ENCODE measurements at places on chromosomes 2 and 18.

GRCh38 chr2:109614715-109615636, 812 bp downstream of the SOWAHC start:
- peak; percentile 59 for DNase-seq

DNA sequence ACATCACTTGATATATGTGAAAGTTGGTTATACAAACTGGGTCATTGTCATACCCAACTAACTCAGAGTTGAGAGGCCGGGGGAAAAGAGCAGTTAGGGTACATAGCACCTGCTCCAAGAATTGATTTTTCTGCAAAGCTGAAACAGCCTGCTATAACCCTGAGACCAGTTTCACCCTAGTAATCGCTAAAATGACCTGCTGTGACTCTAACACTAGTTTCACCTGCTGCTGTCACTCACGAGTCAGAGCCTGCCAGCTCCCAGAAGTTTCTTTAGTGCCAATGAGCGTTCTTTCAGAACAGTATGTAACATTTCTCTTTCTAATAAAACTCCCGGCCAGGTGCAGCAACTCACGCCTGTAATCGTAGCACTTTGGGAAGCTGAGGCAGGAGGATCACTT, 28.0 kb downstream of the SRSF7 start:
- no peak for DNase-seq

- DNase-seq = peak; percentile 48
Observed at GRCh38 chr2:19669559-19669958, 232.2 kb downstream of the TTC32 start.

DNA sequence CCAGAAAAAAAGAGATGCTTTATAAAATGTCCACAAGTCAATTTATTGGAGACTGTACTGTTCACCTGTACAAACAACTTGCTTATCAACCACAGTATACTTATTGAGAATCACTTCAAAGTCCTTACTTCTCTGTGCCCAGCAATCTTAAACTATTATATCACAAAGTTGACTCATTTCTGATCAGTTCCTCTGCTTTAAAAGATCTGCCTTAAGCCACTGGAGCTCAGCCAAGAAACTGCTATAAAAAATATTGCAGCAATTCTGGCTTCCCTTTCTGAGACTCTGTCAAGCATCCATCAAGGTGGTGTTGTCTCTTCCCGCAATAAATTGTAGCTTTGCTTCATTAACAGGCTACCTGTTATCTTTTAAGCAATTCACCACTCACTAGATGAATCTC, 375.2 kb upstream of the SPHKAP start:
- no peak for DNase-seq

- DNase-seq = no peak
Observed at GRCh38 chr2:180734382-180734781, 246.0 kb upstream of the UBE2E3 start.

- no peak for DNase-seq
Observed at GRCh38 chr2:36453652-36454051, 98.1 kb downstream of the CRIM1 start.

- DNase-seq = no peak
Observed at GRCh38 chr2:216159144-216159543, 50.0 kb downstream of the XRCC5 start.

DNA sequence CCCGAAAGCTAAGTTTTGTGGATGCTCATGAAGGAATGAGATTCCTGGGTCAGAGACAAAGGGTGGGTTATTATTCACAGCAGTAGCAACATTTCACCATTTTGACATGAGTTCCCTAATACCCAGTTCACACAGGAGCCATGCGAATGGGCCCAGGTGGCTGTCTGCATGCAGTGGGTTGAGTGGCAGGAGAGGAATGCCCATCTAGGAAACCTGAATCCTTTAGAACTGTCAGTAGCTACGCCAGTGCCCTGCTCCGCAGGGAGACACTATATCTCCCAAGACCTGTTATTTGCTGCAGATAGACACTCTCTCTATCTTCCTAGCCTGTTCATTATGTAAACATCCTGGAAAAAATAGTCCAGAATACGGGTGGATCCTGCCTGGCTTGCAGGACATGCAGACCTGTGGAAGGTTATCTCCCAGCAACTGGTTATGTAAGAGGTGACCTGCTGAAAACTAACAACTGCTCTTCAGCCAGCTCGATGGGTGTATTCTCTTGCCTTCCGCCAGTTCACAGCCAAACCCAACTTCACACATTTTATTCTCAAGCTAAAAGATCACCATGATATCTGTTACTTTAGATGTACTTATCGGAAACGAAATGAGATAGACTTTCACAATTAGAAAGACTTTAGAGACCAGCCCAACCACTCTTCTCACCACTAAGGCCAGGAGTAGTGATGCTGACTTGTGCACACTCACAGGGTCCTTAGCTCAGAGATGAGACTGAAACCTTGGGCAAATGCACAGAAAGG, 59.1 kb downstream of the MBP start:
- DNase-seq = no peak

- peak; percentile 82 for DNase-seq
Observed at GRCh38 chr2:135997380-135997779, 12.0 kb upstream of the DARS1 start.

- no peak for DNase-seq
Observed at GRCh38 chr18:6614952-6615351, 114.6 kb upstream of the ARHGAP28 start.

GRCh38 chr2:55078956-55079355, 28.7 kb upstream of the RTN4 start:
- no peak for DNase-seq

DNA sequence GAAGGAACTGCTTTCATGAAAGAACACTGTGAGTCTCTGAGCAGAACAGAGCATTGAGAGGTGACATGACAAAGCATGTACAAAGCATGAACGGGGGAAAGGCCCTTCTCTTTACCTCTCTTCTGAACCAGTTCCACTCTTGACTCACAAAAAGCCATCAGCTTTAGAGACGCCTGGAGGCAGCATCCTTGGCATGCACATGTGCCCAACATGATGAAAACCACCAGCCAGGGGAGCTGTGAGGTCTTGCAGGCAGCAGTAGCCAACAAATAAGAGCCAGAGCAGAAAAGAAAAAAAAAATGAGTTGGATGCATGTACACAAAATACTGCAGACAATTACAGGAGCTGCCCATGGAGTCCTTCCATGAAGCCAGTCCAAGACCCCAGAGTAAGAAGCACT, 95.5 kb upstream of the AGAP1 start:
- DNase-seq = no peak

- no peak for DNase-seq
Observed at GRCh38 chr18:43158381-43158780, 42.9 kb upstream of the RIT2 start.

DNA sequence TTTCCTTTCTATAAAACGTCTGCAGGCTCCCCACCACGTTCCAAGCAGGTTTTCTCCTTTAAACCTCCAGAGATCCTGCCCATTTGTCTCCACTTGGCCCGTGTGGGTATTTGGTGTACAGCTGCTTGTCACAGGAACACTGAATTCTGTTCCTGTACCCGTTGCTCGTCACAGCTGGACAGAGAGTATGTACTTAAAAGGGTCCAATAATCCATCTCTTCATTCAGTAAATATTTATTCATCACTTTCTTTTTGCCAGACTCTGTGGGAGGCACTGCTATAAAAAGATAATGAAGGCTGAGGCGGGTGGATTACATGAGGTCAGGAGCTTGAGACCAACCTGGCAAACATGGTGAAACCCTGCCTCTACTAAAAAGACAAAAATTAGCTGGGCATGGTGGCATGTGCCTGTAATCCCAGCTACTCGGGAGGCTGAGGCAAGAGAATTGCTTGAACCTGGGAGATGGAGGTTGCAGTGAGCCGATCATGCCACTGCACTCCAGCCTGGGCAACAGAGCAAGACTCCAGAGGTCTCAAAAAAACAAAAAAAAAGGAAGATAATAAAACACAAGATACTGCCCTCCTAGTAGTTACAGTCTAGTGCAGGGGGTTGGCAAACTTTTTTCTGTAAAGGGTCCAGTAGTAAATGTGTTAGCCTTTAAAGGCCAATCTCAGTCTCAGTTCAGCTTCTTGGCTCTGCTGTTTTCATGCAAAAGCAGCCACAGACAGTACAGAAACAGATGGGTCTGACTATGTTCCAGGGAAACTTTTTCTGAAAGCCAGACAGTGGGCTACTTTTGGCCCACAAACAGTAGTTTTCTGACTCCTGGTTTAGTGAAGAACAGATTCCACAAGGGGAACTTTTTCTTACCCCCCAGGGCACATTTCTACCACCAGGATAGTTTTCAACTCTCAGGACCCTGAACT, 309.9 kb upstream of the RAB12 start:
- no peak for DNase-seq

DNA sequence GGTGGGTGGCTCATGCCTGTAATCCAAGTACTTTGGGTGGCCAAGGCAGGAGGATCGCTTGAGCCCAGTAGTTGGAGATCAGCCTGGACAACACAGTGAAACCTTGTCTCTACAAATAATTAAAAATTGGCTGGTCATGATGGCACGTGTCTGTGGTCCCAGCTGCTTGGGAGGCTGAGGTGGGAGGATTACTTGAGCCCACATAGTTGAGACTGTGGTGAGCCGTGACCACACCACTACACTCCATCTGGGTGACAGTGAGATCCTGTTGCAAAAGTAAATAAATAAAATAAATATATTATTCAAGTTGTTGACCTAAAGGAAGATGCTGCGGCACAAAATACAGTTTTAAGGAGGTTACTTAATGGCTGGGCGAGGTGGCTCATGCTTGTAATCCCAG, 72.7 kb downstream of the LAMA3 start:
- no peak for DNase-seq

GRCh38 chr2:109387221-109387735, 226.5 kb downstream of the SEPTIN10 start:
- no peak for DNase-seq

DNA sequence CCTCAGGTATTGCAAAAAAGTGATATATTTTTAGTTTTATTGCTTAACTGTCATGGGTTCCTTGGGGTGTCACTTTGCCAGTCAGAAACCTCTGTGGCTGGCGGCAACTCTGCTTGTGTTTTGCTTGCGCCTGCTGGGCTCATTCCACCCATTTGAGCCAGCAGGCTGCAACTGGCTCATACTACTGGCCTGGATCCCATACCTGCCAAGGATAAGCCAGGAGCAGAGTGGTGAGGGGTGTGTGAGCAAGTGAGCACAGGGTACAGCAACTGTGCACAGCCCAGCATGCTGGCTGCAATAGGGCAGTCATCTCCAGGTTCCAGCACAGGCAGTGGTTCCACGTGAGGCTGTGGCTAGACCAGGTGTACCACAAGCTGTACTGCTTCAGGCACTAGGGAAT, 687.5 kb downstream of the NYAP2 start:
- no peak for DNase-seq

Data from nephron progenitor cell (in vitro differentiated cells).